ENCODE measurements at places on chromosomes 7 and 10.

GRCh38 chr10:80924063-80924952 lies 386.6 kb downstream of the SH2D4B start:
- DNase-seq, result peak; percentile 5

- no peak for DNase-seq
These were observed 4.7 kb downstream of the FAS start for GRCh38 chr10:88995156-88995876.

GRCh38 chr7:19713676-19714075 lies 4.8 kb upstream of the POLR1F start:
- peak; percentile 57 for DNase-seq

DNA sequence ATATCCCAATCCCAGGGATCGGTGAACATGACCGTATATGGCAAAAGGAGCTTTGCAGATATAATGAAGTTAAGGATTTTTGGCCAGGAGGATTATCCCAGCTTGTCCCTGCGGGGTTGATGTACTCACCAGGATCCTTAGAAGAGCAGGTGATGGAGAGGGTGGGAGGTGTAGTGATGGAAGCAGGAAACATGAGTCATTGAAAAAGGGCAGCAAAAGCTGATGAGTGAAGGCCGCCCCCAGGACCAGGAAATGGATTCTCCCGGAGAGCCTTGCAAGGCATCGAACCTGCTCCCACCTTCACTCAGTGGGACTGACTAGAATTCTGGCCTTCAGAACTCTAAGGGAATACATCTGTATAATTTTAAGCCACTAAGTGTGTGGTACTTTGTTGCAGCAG lies 5.2 kb upstream of the NUPR2 start:
- no peak for DNase-seq

DNA sequence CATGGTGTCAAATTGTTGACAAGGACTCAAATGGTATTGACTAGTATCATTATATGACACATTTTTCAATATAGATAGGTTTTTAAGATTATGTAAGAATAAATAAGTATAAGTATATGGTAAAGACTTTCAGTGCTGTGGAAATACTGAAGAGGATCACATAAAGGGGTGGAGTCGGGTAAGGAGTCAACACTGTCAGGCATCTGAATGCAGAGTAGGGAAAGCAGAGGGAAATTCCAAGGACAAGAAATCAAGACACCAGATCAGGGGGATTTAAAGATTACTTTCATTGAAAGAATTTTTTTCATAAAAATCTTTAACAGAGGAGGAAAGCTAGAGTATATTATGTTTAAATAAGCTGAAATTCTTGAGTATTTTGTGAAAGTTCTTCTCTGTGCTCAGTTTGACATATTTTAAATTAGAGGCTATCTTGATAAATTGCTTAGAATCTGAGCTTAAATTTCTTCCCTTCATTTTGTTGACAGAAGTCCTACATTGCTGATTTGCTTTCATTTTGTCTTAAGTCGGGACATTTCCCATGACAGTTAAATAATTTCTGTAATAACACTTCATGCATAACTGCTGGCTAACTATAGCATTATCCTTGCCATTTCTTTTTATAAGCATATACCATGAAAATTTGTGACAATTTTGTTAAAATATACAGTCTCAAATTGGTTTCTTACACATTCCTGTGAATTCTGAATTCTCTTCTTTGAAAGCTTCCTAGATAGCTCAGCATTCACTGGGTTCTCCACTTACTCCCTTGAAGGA lies 244.3 kb downstream of the PRKG1 start:
- DNase-seq, result no peak

GRCh38 chr7:125773113-125773785 lies 843.6 kb upstream of the POT1 start:
- DNase-seq, result no peak

- DNase-seq, result no peak
These were observed 851.0 kb upstream of the PHF14 start for GRCh38 chr7:10122551-10123100.

DNA sequence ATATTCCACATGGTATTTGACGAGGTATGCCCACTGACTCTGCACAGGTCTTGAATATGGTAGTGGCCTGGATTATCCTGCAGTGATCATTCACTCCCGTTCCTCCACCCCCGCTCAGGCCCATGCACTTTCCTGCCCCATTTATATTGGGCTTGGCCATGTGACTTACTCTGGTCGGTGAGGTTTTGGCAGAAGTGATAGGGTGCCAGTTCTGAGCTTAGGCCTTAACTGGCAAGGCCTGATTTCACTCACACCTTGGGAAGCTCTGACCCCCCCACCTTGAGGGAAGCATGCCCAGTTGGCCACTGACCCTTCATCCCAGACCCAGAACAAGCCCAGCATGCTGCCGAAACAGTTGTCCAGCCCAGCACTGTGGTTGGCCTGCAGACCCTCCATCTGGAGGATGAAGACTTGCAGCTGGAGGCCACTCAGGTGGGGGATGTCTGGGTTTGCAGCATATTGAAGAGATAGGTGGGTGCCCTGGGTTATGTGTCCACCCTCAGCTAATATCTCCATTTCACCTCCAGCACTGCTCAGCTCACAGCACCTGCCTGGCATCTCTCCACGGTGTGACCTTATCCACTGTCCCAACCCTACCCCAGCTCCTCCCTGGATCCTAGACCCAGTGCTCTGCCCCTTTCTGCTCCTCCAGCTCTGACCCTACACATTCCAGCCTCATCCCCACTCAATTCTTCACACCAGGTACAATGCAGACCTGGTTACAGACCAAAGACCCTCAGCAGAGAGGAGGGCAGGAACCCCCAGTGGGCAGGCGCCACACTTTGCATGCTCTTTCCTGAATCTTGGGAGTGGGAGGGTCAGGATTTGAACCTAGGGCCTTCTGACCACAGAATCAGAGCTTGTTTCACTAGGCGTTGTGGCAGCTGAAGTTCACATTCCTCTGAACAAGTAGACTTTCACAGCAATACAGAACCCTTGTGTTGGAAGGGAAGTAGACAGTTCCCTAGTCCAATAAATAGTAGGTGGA lies 138.1 kb upstream of the CHST15 start:
- DNase-seq, result no peak

GRCh38 chr10:29533696-29534285 lies 101.0 kb downstream of the SVIL start:
- DNase-seq, result no peak

- DNase-seq, result no peak
These were observed 3.6 kb upstream of the IFIT1 start for GRCh38 chr10:89388806-89389205.

GRCh38 chr7:40470817-40471216 lies 336.0 kb downstream of the SUGCT start:
- no peak for DNase-seq

GRCh38 chr7:133812877-133813276 lies 314.3 kb upstream of the LRGUK start:
- DNase-seq, result no peak

DNA sequence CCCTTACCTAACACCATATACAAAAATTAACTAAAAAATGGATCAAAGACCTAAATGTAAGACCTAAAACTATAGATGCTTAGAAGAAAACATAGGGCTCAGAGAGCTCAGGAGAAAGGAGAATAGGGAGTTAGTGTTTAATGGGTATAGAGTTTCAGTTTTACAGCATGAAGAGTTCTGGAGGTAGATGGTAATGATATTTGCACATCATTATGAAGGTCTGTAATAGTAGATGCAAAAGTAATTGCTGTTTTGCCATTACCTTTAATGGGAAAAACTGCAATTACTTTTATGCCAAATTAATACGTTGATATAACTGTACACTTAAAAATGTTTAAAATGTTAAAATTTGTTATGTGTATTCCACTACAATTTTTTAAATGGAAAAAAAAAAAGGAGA lies 39.2 kb upstream of the NANOS1 start:
- no peak for DNase-seq

DNA sequence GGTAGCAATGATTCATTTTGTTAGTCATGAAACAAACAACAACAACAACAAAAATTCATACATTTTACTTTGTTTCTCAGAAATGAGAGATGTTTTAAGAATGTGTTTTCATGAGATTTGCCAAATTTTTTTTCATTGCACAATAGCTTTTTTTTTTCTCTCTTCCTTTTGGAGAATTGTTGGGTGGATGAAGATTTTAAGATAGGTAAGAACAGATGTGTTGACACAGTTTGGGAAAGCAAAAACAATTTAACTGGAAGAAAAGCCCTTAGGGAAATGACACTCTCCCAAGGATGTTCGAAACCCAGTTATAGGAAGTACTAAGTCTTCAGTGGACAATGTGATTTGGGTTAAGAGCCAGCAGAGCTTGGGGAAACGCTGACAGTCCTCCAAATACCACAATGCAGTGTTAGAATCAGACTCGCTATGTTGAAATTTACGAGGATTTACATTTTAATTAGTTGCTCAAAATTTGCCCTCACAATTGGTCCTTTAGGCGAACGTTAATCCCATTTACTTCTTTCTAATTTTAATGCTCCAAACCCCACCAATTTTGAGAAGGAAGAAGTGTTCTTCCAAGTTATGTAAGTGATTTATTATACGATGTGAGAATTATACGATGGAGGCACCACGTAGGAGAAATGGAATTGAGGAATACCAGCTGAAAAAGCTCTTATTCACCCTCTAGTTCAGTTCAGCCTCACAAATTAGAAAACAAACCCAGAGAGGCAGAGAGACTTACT lies 61.2 kb downstream of the HHEX start:
- no peak for DNase-seq

DNA sequence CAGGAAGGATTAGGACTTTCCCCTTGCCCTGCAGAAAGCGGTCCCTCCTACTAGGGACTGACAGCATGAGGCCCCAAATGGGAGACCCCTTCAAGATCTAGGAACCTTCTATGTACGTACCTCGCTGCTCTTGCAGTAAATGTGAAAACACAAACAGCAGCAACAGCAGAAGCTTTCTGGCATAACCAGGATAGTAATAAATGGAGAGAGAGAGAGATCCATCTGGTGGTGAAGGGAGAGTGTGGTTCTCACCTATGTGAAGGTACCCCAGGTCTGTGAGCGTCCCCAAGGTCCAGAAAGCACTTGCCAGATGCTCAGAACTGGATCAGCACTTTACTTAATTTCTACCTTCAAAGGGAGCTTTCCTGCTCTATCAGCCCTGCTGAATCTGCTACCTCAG lies 592.7 kb downstream of the PARD3 start:
- no peak for DNase-seq

- DNase-seq, result no peak
These were observed 94.1 kb upstream of the KLF6 start for GRCh38 chr10:3879073-3879472.

DNA sequence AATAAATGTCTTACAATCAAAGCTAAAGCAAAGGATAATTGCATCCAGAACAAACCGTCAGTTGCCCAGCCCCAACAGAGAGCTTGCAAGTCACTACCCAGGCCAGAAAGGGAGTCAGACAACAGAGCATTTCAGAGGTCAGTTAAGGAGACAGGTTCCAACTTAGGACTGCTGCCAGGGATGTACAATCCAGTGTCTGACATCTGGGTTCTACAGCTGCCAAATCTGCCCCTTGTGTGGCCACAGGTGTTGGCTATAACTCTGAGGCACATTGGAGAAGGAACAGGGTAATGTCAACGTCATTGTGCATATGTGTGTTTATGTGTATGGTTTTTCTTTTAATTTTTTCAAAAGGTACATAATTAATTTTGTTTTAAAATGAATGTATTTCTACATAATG lies 85.2 kb upstream of the GLCCI1 start:
- DNase-seq, result no peak

DNA sequence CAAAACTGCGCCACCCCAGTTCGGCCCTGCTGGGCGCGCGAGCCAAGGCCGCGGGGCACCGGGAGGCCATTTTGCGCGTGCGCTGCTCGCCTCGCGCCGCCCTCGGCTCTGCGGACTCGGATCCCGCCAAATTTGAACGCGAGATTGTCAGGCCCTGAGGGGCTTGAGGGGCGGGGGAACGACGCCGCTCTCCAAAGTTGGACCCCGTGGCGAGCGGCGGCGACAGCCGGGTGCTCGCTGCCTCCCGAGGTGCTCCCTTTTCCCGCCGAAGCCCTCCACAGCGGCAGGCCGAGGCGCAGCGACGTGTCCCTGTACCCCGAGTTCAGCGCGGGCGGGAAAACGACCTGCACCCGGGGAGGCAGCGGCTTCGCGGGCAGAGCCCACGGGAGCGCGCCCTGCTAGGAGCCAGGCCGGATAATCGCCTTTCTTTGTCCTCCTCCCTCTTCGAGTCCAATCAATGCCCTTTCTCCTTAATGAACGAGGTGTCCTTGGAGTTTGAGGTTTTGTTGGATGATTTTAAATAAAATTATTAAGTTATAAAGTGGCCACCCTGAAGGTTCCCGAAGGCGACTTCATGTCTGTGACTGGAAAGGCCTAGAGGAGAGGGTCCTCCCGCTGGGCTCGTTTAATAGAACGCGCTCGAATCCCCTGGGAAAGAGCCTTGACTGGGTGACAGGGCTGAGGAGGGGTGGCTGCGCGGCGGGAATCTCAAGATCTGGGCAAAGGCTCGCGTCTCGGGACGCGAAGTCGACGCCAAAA lies 10.7 kb upstream of the SPAG6 start:
- no peak for DNase-seq

- DNase-seq, result no peak
These were observed 1.4 kb upstream of the PSAP start for GRCh38 chr10:71852355-71852937.

DNA sequence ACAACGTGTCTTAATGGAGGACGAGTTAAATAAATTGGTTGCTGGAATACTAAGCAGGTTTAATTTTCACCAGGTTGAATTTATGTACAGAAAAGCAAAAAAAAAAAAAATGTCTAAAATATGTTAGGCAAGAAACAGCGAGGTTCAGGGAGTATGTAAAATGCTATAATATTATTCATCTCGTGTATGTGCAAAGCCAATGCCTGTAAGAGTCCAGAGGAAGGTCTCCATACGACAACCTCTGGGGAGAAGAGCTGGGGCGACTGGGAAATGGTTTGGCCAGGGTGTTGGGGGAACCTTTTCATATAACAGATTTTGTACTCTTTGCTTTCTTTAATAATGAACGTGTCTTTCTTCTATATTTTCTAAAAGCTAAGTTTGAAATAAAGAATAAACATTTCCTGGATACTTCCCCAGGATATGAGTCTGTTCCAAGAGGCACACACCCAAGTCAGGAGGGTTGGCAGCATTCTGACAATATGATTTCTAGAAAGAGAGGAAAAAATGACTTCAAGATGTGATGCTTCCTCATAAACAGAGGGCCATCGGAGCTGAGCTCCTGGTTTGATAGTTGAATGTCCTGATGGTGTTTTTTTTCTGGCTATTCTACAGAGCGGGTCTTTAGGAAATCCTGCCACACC lies 208.6 kb upstream of the MGMT start:
- no peak for DNase-seq

- DNase-seq, result no peak
These were observed 132.4 kb upstream of the PALS2 start for GRCh38 chr7:24440892-24441291.

DNA sequence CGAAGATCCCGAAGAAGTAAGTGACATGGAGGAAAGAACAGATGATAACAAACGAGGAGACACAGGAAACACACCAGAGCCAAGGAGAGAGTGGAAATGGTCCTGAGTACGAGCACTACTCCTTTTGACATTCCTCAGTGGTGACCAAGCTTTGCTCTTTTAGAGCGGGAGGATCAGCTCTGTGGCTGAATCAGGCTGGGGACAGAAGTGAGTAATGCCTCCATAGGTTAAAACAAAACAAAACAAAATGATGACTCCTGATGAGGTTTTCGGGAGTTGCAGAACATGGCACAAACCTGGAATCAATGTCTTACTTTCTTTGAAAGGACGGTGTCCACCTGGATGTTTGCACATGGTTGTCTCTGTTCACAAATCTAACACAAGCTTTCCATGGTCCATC lies 30.3 kb upstream of the TCF7L2 start:
- DNase-seq, result no peak

GRCh38 chr10:112634096-112634830 lies 187.2 kb downstream of the VTI1A start:
- DNase-seq, result no peak

Measured in activated CD4-positive, alpha-beta T cell treated with anti-CD3 and anti-CD28 coated beads for 4 hours (primary cell).